ENCODE measurements at places on chromosomes 2 and 18. TPM values are rescaled to one million over a fixed set of nuclear protein-coding genes. Genes with fewer than 3 reads are reported as not detected.

DNA sequence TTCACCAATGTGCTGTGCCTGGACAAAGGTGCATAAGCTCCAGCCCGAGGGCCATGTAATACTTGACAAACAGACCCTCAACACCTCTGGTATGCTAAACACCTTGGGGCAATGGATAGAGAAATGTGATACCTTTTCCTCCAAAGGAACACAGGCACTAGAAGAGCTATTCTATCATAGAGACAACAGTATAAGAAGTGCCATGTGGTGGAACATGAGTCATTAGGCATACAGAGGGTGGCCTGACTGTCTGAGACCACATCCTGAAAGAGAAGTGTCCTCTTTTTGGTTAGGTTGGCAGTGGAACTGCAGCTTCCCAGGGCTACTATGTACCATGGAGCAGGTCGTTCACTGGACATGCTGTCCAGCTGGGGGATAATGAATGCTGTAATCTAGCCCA lies 153.9 kb downstream of the INSIG2 start:
- peak; percentile 67 for DNase-seq
- H3K27me3 ChIP-seq = no peaks in the 10 kb centered on the region
- H3K27ac ChIP-seq = no peak overlapping the region
- no peaks in the 10 kb centered on the region for H3K36me3 ChIP-seq
- peaks cover 26% of the 10 kb centered on the region for H3K4me1 ChIP-seq

- no peaks in the 10 kb centered on the region for H3K27me3 ChIP-seq
- no peaks in the 10 kb centered on the region for H3K36me3 ChIP-seq
- peaks cover 22% of the 10 kb centered on the region for H3K4me1 ChIP-seq
- H3K27ac ChIP-seq = no peak overlapping the region
These were observed 60.4 kb upstream of the GAREM1 start for GRCh38 chr18:32530947-32531651.

GRCh38 chr18:22551536-22552151 lies 133.9 kb upstream of the CTAGE1 start:
- DNase-seq = peak; percentile 90
- no peak overlapping the region for H3K4me3 ChIP-seq
- H3K4me1 ChIP-seq = peaks cover 2% of the 10 kb centered on the region
- no peak overlapping the region for H3K27ac ChIP-seq
- no peaks in the 10 kb centered on the region for H3K27me3 ChIP-seq
- no peaks in the 10 kb centered on the region for H3K36me3 ChIP-seq

GRCh38 chr2:197804049-197804757 lies at the start of gene PLCL1:
PLCL1 (plus strand) TSS chr2:197804593.
- H3K27ac ChIP-seq = peak within 1 kb of the TSS; percentile 73
- H3K27me3 ChIP-seq = peaks cover 18% of the 10 kb centered on the region
- DNase-seq = peak; percentile 92
- H3K4me1 ChIP-seq = peaks cover 6% of the 10 kb centered on the region

GRCh38 chr2:9205486-9205885 lies 1.1 kb upstream of the ASAP2 start:
- DNase-seq = no peak
- H3K4me1 ChIP-seq = peaks cover 10% of the 10 kb centered on the region
- H3K36me3 ChIP-seq = peaks cover 12% of the 10 kb centered on the region
- no peak overlapping the region for H3K27ac ChIP-seq
- H3K27me3 ChIP-seq = no peaks in the 10 kb centered on the region

GRCh38 chr18:76441002-76441667 lies 53.9 kb downstream of the ZNF516 start:
- H3K4me1 ChIP-seq = peaks cover 11% of the 10 kb centered on the region
- no peak overlapping the region for H3K27ac ChIP-seq
- peaks cover 31% of the 10 kb centered on the region for H3K36me3 ChIP-seq
- DNase-seq = no peak
- no peaks in the 10 kb centered on the region for H3K27me3 ChIP-seq

GRCh38 chr2:96868555-96869280 lies 1.2 kb downstream of the SEMA4C start:
- DNase-seq = peak; percentile 87
- no peaks in the 10 kb centered on the region for H3K27me3 ChIP-seq
- no peaks in the 10 kb centered on the region for H3K36me3 ChIP-seq
- peak overlapping the region; percentile 63 for H3K27ac ChIP-seq
- H3K4me3 ChIP-seq = peak overlapping the region; percentile 78

- no peak for DNase-seq
- no peaks in the 10 kb centered on the region for H3K27me3 ChIP-seq
- no peak overlapping the region for H3K4me3 ChIP-seq
- H3K36me3 ChIP-seq = no peaks in the 10 kb centered on the region
- H3K27ac ChIP-seq = no peak overlapping the region
These were observed 1.6 kb downstream of the KCNE4 start for GRCh38 chr2:223053484-223054192.

GRCh38 chr18:79697178-79697577 lies 17.6 kb downstream of the CTDP1 start:
- no peaks in the 10 kb centered on the region for H3K27me3 ChIP-seq
- peaks cover 39% of the 10 kb centered on the region for H3K36me3 ChIP-seq
- peaks cover 6% of the 10 kb centered on the region for H3K4me1 ChIP-seq
- no peak overlapping the region for H3K27ac ChIP-seq
- H3K4me3 ChIP-seq = no peak overlapping the region

DNA sequence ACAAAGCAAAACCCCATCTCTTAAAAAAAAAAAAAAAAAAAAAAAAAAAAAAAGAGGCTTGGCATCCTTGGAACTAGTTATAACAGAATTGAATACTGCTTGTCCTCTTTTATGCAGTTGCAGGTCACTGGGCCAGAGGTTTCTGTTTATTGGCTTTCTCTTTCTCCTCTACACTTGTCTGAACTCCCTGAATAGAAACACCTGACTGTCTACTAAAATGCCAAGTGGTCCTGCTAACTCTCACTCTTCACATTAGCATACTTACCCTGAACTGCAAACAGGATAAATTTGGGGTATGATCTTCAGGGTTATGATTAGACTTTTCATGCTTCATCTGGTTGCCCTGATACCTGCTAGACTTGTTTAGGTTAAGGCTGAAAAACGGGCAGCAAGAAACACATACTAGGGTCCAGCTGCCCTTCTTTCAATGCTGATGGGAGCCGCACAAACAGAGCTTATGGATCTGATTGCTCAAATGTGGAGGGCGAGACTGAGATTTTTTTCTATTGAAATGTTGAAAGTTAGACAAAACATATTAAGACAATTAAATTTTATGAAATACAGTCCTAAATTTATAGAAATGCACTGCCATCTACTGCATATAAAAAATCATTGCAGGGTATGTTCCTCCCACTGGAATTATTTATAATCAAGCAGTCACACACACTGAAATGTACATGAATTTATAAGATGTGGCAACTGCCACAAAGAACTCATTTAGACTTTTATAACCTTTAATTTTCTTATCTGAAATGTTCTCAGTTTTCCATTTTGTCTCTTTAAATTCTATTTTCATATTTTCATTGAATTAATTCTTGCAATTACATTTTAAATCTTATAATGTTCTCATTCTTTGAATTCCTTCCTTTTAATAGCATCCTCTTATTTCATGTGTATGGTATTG lies 40.8 kb downstream of the GTF3C3 start:
- DNase-seq = peak; percentile 2
- no peaks in the 10 kb centered on the region for H3K27me3 ChIP-seq
- no peaks in the 10 kb centered on the region for H3K4me1 ChIP-seq
- H3K27ac ChIP-seq = no peak overlapping the region
- H3K4me3 ChIP-seq = no peak overlapping the region

DNA sequence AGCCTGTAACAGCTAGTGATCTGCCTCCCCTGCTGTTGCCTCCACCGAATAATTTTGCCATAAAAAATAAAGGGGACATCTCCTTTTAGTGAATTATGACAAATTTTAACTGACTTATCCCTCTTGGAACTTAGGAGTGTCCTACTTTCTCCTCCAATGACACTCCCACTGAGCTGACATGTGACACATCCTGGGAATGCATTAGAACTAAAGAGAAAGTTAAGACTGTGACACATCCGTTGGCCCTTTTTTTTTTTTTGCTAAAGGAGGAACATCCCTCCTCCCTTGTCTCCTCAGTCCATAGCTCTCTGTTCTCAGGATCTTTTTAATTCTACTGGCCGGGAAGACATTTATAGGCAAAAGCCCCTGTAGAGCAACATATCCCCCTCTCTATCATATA lies 268.2 kb downstream of the NRXN1 start:
- DNase-seq = no peak
- H3K4me1 ChIP-seq = no peaks in the 10 kb centered on the region
- no peak overlapping the region for H3K4me3 ChIP-seq
- H3K36me3 ChIP-seq = no peaks in the 10 kb centered on the region
- no peaks in the 10 kb centered on the region for H3K27me3 ChIP-seq
- H3K27ac ChIP-seq = no peak overlapping the region

DNA sequence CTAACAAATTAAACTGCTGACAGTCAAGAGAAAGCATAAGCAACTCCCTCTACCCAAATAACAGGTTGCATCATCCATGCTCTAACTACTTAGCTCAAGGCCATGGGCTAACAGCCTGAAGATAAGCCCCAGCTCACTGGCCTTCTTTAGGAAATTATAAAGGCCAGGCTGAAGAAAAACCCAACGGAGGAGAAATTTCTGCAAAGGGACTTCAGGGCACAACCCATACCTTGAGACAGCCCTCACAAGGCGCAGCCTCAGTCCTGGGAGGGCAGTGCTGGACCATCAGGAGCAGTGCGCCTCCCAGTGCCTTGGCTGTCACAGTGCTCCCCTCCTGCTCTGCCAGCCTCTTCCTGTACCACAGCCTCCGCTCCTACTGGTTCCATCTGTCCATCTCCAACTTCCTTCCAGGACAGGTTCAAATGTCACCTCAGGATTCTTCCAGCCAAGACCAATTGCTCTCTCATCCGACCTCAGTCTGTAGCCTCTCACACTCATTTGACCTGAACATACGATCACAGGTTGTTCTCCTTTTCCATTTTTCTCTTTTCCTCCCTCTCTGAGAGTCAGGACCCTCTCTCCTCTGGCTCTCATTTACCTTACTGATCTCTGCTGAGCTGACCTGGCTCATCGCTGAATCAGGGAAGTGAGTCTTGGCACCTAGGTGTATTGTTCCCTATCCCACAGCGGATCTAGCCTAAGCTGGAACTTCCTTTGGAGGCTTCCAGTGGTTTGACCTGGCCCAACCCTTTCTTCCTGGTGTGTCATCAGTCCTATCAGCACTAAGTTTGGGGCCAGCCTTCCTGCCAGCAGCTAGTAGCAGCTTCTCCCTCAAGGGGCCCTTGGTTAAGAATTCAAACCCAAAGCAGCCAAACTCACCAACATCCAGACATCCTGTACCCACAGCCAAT lies 1.9 kb downstream of the MCFD2 start:
- no peaks in the 10 kb centered on the region for H3K27me3 ChIP-seq
- H3K27ac ChIP-seq = peak overlapping the region; percentile 63
- peaks cover 57% of the 10 kb centered on the region for H3K4me1 ChIP-seq
- peak; percentile 84 for DNase-seq
- H3K4me3 ChIP-seq = peak overlapping the region; percentile 82

DNA sequence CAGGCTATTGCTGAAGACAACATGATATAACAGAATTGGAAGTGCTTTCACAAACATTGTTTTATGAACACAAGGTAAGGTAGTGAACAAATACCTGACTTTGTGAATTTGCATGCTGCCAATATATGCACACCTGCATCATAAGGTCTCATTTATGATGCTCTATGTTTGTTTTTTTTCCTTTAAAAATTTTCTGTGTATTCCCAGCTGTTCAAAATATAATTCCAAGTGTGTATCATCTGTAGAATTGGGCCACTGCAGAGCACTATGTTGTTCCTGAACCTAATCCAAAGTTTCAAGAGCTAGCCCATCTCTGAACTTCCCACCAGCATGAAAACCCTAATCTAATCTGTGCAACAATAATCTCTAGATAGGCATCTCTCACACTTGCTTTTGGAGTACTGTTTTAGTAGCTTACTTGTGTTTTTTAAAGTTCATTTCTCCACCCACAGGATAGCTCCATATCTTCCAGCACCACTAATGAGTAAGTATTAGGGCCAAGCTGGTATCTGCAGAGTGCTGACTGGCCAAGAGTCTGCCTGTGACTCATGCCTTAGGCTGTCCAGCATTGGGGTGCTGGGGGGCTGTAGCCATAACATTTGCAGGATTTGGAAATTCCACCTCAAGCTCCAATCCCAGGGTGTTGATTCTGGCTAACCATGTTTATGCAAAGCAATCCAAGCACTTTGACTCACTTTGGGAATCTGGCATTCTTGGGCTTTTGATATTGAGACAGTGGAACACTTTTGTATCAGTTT lies 208.2 kb upstream of the REV1 start:
- H3K36me3 ChIP-seq = no peaks in the 10 kb centered on the region
- H3K4me3 ChIP-seq = no peak overlapping the region
- DNase-seq = peak; percentile 82
- H3K4me1 ChIP-seq = peaks cover 22% of the 10 kb centered on the region
- H3K27ac ChIP-seq = no peak overlapping the region

GRCh38 chr2:16088035-16088801 lies 147.9 kb downstream of the MYCN start:
- no peaks in the 10 kb centered on the region for H3K36me3 ChIP-seq
- no peaks in the 10 kb centered on the region for H3K27me3 ChIP-seq
- no peaks in the 10 kb centered on the region for H3K4me1 ChIP-seq
- H3K27ac ChIP-seq = no peak overlapping the region
- H3K4me3 ChIP-seq = no peak overlapping the region
- DNase-seq = no peak

DNA sequence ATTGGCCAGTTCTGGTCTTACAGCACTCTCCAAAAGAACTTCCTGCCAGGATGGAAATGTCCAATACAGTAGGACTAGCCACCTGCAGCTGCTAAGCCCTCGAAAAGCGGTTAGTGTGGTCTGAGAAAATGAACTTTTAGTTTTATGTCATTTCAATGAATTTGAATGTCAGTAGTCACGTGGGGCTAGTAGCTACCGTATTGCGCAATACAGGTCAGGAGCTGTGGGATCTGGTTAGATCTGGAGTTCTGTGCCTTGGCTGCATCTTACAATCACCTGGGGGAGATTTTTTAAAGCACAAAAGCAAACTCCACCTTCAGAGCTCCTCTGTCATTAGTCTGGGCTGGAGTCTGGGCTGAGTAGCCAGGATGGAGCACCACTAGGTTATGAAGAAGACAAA lies 35.9 kb downstream of the C1QL2 start:
- H3K4me3 ChIP-seq = no peak overlapping the region
- DNase-seq = peak; percentile 5
- H3K36me3 ChIP-seq = no peaks in the 10 kb centered on the region
- no peak overlapping the region for H3K27ac ChIP-seq
- H3K4me1 ChIP-seq = no peaks in the 10 kb centered on the region

DNA sequence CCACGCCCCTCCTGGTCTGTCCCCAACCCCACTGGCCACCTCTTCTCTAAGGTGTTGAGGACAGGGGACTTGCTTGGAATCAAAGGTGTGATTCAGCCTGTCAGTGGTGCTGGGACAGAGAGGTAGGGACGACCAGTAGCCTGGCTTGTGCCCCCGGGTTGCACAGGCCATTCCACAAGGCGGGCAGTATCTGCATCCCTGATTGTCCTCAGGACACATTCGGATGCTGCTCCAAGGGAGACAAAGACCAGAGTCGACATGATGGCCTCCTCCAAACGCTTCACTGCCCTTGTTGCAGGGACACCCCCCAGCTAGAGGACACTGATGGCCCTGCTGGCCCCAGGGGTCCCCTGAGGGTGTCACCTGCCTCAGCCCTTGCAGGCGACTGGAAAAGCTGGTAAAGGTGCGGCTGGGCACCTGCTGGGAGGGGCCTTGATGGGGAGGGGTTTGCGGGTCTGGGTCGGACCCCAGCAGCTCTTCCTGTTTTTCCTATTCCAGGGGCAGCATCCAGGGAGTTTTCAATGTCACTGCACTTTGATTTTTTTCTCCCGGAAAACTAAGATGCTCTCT lies 98.0 kb downstream of the PTGR3 start:
- no peak for DNase-seq
- H3K27me3 ChIP-seq = no peaks in the 10 kb centered on the region
- H3K4me3 ChIP-seq = no peak overlapping the region
- no peak overlapping the region for H3K27ac ChIP-seq

The C2orf80 gene
- not detected for total RNA-seq

The TDRD15 gene
- not detected for total RNA-seq

The VIT gene
- not detected for total RNA-seq

The CTAGE1 gene
- not detected for total RNA-seq

The MC5R gene
- total RNA-seq = not detected

The LRRC30 gene
- total RNA-seq = not detected
